ENCODE measurements at places on chromosomes 12 and 14. TPM values are rescaled to one million over a fixed set of nuclear protein-coding genes. Genes with fewer than 3 reads are reported as not detected.

The TAS2R7 gene
- total RNA-seq = not detected

DNA sequence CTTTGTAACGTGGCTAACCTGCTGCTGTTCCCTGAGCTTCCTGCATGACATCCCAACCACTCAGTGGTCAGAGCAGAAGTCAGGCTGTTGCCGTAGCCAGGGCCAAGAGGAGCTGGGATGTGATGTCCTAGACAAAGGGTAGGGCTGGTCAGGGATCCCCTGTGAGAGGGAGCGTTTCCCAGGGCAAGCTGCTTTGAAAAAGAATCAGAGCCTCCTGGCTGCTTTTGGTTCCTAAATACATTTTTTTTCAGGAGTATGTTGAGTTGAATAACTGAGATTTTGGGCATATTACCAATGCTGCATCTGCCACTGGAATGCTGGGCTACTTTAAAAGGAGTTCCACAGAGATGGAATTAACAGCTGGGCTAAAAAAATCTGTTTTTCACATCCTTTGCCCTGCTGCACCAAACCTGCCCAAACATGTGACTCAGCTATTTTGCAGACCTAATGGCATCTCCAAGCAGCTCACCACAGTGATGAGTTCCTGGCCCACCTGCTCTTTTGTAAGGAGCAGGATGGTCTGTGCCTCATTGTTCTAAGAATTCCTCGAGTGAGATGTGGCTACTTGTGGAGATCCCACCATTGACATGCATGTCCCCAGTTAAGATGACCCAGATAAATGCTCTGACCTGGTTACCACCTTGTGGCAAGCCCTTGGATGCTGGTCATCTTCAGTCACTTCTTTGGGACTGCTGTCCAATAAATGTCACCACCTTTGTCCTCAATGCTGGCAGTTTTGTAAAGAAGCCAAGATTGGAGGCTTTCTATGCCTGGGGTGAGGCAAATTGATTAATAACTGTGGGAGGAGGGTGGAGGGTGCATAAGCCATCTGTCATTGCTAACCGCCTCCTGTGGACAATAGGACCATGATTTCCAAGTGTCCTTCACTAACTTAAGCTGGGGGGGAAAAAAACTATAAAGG lies 24.1 kb downstream of the ANKRD13A start:
- H3K4me3 ChIP-seq = no peak overlapping the region
- H3K4me1 ChIP-seq = no peaks in the 10 kb centered on the region
- DNase-seq = no peak
- H3K36me3 ChIP-seq = peaks cover 82% of the 10 kb centered on the region
- no peak overlapping the region for H3K27ac ChIP-seq

DNA sequence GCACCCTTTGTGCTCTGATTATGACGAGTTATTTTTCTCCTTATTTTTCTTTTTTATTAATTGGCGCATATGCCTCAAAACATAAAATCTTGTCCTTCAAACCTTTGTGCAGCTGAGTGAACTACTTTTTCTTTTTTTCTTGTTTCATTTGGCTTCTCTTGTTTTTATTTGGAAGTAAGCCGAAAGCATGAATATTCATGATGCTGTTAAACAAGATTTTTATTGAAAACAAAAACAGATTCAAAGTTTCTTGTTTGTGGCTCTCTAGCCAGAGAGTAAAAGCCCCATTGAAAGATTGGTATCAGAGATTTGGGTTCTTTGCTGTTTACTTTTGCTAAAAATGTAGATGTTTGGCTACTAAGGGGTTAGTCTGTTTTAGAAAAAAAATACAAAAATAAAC lies 183.8 kb downstream of the TMEM132C start:
- H3K27me3 ChIP-seq = no peaks in the 10 kb centered on the region
- no peak overlapping the region for H3K27ac ChIP-seq
- no peaks in the 10 kb centered on the region for H3K36me3 ChIP-seq
- H3K4me1 ChIP-seq = no peaks in the 10 kb centered on the region
- DNase-seq = no peak

The SLC4A8 gene
- 3.5 TPM for total RNA-seq

GRCh38 chr12:106711316-106711715 lies 63.2 kb upstream of the RIC8B start:
- no peak overlapping the region for H3K4me3 ChIP-seq
- no peaks in the 10 kb centered on the region for H3K4me1 ChIP-seq
- no peak for DNase-seq
- H3K27me3 ChIP-seq = no peaks in the 10 kb centered on the region
- H3K36me3 ChIP-seq = no peaks in the 10 kb centered on the region

DNA sequence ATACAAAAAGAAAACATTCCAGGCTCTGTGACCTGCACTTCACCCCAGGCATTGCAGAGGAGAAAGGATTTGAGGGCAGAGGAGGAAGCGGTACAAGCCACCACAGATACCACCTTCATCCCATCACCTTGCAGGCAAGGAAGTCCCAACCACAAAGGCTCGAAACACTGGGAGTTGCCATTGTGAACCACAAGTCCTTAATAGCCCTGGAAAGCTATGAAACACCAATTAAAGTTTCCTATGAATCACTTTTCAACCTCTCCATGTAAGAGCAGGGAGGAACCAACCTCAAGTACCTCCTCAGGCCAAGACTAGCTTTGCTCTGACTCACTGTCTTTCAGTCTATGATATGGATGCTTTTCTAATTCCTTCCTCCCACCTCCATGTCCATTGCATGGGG lies 27.0 kb downstream of the MAP3K9 start:
- no peaks in the 10 kb centered on the region for H3K27me3 ChIP-seq
- no peak overlapping the region for H3K27ac ChIP-seq
- H3K4me3 ChIP-seq = no peak overlapping the region
- H3K36me3 ChIP-seq = no peaks in the 10 kb centered on the region
- no peak for DNase-seq
